ENCODE measurements at places on chromosomes 5 and 9. TPM values are rescaled to one million over a fixed set of nuclear protein-coding genes. Genes with fewer than 3 reads are reported as not detected.

GRCh38 chr5:58268268-58268667 is 191.6 kb downstream of the PLK2 start:
- no peak for DNase-seq

GRCh38 chr9:130965680-130966079 is 26.6 kb upstream of the FIBCD1 start:
- no peak for DNase-seq

Gene C9orf153
- not detected for total RNA-seq

- DNase-seq = peak; percentile 39
These were observed 8.0 kb upstream of the FXN start for GRCh38 chr9:69027355-69028097.

DNA sequence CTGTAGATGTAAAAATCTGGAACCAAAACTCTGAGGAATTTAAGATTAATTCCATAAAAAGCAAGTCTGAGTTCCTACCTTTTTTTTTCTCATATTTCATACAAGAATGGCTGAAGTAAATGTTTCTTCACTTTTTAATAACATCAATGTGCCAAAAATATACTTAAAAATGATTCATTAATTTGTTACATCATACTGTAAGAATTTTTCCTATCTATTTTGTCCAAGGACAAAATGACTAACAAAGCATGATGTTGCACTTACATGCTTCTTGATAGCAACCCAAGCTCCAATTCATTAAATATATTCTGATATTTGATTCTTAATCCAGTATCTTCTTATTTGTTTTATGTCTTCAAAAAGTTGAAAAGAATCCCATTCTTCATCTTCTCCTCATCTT is 988.3 kb downstream of the TLE1 start:
- no peak for DNase-seq

GRCh38 chr5:59296317-59297264 is 596.9 kb downstream of the PDE4D start:
- DNase-seq = peak; percentile 64

- no peak for DNase-seq
These were observed 1.5 kb upstream of the HMGCS1 start for GRCh38 chr5:43314724-43315123.

- peak; percentile 34 for DNase-seq
These were observed 72.7 kb upstream of the IER5L start for GRCh38 chr9:129250786-129251185.
